ENCODE measurements at places on chromosomes 4 and X.
A peak's percentile ranks its signal among the peaks of the same experiment; 100 is the strongest.

- DNase-seq = no peak
Observed at GRCh38 chr4:18403327-18403726, 381.8 kb upstream of the LCORL start.

DNA sequence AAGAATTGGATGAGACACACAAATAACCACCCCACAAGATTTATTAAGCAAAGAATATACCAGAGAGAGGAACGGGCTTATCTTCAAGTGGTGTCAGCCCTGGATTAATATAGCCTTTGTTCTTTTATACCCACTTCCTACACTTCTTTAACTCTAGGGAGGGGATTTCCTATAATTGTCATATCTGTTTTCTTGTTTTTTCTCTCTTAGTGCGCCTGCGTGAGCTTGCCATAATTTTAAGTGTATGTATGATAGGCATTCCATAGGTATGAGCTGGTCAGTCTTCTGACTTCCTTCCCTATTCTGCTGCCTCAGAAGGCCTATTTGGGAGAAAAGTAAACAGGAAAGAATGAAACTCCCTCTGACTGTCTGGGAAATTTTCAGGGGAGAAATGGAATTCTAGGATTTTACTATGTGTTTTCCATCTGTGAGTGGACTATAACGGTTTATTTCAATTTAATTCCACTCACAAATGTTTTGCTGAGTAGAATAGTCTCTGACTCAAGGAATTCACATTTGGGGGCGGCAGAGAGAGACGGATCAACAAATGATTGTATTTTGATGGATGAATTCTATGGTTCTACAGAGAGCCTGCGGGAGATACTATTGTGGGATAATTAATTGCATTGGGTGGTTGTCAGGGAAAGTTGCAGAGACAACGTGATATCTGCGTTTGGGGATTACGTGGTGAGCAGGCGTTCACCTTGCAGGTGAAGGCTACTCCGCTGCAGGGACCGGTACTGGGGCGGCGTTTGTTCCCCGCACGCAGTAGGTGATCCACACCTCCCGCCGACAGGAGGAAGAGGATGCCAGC lies 626 bp upstream of the CEP135 start:
- DNase-seq = peak; percentile 51

DNA sequence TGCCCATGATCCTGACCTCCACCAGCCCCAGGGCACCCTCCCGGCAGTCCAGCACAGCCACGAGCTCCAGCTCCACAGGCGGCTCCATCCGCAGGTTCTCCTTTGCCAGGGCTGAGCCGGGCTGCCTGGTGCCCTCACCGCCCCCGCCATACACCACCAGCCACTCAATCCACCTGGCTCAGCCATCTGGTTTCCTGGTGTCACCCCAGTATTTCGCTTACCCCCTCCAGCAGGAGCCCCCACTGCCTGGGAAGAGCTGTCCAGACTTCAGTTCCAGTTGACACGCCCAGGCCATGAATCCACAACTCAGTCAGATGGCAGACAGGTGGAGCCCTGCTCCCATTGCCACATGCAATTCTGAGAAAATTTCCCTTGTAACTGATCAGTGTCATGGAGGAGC lies 3.9 kb downstream of the SHISA3 start:
- DNase-seq = no peak

DNA sequence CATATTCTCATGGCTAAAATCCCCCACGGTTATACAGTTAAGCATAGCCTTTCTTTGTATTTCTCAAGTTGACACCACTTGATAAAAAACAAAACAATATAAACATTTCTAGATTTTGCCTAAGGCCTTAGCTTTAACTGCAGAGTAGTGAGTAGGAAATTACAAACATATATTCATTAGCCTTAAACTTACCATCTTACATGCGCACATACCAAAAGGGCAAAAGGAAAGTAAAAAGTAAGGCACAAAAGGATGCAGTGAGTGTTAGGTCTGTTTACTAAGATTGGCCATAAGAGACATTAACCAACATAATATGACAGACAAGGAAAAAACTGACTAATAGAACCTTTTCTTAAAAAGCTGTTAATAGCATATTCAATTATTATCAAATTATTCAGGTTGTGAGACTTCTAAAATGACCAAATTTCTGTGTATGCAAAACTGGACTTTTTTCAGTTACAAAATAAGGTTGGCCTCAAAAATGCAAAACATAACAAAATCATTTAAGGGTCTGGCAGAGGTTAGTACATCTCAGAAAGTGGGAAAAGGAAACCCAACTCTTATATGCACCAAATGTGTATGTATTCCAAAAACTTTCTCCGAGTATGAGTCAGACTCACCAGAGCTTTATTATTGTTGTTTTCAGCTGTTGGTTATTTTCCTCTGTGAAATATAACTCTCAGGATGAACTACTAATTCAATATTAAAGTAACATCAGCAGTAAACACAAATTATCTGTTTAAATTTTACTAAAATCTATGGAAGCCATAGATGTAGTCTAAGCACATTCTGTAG lies 39.9 kb downstream of the SEPSECS start:
- DNase-seq = no peak

DNA sequence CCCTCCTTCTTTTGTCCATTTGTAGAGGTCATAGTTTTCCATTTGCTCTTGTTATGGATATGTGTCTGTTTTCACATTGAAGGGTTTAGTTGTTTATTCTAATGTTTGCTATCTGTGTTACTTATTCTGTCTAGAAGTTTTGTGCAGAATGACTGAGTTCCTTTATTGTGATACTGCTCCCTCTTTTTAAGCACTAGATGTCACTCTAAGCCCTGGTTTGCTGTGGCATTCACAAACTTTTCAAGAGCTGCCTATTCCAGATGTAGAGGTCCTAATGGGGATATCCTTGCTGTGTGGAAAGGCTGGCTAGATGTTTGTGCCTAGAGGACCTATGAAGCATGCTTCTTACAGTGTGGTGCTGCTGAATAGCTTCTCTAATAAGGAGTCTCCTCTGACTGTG lies 338.6 kb downstream of the SPIN4 start:
- DNase-seq = no peak

- DNase-seq = no peak
Observed at GRCh38 chrX:130778773-130779172, 124.2 kb downstream of the ENOX2 start.

DNA sequence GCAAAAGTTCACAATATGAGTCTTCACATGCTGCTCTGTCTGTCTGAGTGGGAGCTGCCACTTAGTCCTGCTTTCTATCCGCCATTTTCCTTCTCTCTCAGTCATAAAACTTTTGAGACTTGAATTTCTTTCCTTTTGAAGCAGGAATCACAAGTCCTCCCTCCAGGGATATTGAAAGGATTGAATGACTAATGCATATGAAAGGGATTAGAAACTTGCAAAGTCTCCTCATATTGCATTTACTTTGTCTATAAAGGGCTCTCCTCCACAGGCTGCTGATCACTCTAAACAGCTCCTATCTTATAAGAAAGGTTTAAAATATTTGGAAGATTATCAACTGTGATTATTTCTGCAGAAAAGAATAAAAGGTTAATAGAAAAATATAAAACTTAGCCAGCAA lies 879.1 kb downstream of the ARAP2 start:
- DNase-seq = no peak

GRCh38 chr4:107247738-107248137 lies 211.6 kb upstream of the DKK2 start:
- DNase-seq = no peak

- DNase-seq = no peak
Observed at GRCh38 chr4:156677131-156677531, 294.5 kb downstream of the PDGFC start.

- no peak for DNase-seq
Observed at GRCh38 chr4:47972181-47972580, 44.3 kb downstream of the CNGA1 start.

- no peak for DNase-seq
Observed at GRCh38 chrX:153800746-153801145, 6.3 kb downstream of the SSR4 start.

DNA sequence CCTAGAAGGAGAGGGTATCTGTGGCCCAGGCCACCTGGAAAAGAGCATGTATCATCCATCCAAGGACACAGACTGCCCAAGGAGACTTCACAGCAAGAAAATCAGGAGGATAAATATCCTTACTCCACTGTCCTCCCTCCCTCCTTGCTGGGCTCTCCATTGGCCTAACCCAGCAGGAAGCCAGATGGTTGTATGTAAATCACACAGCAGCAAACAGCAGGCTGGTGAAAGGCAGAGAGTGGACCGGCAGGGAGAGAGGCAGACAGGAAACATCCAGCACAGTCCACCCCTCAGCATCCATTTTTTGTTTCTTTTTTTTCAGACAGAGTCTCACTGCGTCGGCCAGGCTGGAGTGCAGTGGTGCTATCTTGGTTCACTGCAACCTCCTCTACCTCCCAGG lies 17.5 kb downstream of the TXK start:
- no peak for DNase-seq

GRCh38 chr4:105937759-105938158 lies 42.5 kb downstream of the NPNT start:
- no peak for DNase-seq

- DNase-seq = no peak
Observed at GRCh38 chr4:134189480-134189879, 12.1 kb downstream of the PABPC4L start.

- no peak for DNase-seq
Observed at GRCh38 chr4:150236626-150237025, 158.4 kb downstream of the DCLK2 start.

GRCh38 chr4:55367084-55367722 lies 21.2 kb downstream of the SRD5A3 start:
- no peak for DNase-seq

GRCh38 chrX:56765811-56766553 lies 36.9 kb downstream of the NBDY start:
- DNase-seq = no peak

DNA sequence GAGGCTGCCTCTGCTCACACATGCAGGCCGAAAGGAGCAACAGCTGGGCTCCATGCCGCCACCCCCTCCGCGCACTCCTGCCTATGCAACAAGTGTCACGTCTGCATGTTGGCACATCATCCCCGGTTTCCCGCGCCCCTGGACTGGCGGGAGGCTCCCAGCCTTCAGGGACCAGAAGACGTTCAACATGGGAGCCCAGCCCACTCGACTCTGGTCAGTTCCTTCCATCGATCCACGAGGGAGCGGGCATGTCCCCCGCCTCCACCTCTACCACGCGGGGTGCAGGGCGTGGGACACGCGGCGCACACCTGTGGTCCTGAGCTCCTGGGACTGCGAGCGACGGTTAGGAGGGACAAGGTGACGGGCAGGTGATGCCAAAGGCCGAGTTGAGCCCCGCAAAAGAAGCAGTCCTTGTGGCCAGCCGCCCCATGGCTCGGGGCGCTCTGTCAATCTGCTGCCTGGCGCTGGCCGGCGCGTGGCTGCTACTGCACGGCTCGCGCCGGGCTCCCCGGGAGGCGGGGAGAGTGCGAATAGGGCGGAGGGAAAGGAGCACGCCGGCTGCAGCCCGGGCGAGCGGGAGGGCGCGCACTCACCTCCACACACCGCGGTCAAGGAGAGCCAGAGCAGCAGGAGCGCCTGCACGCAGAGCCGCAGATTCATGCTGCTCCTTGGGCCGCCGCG lies 645 bp downstream of the APLN start:
- peak; percentile 21 for DNase-seq

- no peak for DNase-seq
Observed at GRCh38 chr4:6881908-6882307, 27.7 kb upstream of the TBC1D14 start.

- peak; percentile 73 for DNase-seq
Observed at GRCh38 chrX:102599084-102599950, at the start of gene ARMCX5. Gene ARMCX5 (plus strand): TSS chrX:102599515. CDS start chrX:102602142, 2,627 bp downstream.

Data from activated naive CD4-positive, alpha-beta T cell treated with Interleukin-2 at 50 U/mL for 16 hours (primary cell).